ENCODE measurements at places on chromosomes 2 and 18.

DNA sequence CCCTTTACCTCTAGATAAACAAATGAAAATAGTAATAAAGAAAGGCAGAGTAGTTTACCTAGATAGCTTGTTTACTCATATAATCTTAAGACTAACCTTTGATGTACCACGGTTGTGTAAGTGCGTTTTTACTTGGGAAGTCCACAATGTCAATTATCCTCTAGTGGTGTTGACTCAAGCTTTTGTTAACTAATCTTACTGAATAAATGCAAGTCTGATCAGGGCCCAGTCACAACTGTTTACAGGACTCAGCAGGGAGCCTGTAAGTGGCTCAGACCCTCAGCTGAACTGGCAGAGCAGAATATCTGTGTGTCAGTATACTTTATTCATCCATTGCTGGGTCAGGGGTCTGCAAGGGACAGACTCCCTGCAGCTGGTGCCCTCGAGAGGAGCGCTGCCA lies 98.1 kb upstream of the ACAA2 start:
- DNase-seq, result no peak

- DNase-seq, result no peak
Observed at GRCh38 chr2:42195559-42195958, 26.4 kb downstream of the EML4 start.

- DNase-seq, result no peak
Observed at GRCh38 chr18:44826418-44827259, 146.0 kb downstream of the SETBP1 start.

DNA sequence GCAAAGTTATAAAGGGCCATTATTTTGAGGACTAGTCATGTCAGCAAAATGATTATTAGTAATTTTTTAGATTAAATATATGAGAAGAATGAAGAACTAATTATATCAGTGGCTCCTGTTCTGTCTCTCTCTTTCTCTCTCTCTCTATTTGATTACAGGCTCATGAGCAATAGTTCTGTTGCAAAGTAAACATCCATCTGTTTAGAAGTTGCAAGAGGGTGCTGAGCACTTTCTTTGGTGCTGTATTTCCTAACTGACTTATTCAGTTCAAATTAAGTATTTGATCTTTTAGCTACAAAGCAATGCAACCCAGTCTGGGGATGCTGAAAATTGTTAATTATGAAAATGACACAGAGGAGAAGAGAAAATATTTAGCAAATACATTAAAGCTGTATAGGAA lies 408.1 kb upstream of the UBE2E3 start:
- DNase-seq, result no peak

- no peak for DNase-seq
Observed at GRCh38 chr2:170365686-170366085, 187.7 kb downstream of the MYO3B start.

DNA sequence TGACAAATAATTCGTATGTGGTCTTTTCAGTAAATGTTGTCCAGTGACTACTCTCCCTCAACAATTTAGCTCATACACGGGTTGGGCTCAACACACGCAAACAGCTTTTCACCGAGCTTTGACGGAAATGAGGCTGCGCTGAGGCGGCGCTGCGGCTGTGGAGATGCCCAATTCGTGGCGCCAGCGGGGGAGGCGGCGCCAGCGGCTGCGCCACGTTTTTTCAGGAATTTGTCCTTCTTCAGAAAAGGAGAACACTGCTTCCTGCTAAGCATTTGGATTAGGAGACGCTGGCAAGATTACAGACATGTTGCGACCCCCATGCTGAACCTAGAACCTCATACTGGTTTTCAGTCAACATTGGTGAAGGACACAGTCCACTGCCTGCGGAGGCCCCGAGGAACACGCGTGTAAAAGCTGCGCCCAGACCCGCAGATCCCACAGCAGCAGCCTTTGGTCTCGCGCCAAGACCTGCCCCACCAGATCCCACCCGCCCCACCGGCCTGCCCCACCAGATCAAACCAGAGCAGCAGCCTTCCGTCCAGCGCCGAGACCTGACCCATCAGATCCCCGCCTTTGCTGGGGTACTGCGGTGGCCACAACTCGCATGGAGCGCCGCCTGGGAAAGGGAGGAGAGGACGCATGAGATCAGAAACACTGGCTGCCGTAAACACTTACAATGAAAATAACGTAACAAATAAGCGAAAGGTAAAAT lies 173.8 kb downstream of the TMEM18 start:
- no peak for DNase-seq

DNA sequence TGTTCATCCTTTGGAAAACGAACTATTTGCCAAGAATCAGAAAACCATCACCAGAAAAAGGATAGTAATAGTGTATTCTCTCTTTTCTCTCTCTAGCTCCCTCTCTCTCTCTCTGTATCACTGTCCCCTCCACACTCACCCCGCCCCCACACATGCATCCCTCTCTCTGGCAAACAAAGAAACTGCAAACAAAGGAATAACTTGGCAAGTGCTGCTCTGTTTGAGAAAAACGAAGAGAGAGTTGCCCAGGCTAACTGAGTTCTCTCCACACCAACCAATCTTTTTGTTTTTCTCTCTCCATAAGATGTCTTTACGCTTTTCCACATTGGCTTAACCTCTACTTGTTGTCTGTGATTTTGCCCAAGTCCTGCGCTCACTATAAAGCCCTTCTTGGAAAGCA lies 316.2 kb downstream of the EPHA4 start:
- DNase-seq, result no peak

Measured in COLO829 (cell line).